ENCODE measurements at places on chromosomes 11 and 22. TPM values are rescaled to one million over a fixed set of nuclear protein-coding genes. Genes with fewer than 3 reads are reported as not detected.

DNA sequence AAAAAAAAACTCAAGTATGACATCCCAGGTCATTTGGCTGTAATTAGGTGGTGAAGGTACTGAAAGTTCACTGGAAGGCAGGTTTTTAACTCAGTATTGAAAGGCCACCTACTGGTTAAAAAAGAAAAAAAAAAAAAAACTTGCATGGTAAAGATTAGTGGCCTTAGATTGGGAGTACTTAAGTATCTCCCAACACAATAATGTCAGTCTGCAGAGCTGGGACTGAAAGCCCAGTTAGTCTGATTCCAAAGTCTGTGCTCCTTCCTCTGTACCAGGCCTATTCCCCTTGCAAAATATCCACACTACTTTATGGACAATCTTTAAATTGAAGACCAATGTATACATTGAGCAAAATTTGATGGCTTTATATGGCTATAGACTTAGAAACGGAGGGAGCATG is 85.5 kb downstream of the NOX4 start:
- no peak for DNase-seq

DNA sequence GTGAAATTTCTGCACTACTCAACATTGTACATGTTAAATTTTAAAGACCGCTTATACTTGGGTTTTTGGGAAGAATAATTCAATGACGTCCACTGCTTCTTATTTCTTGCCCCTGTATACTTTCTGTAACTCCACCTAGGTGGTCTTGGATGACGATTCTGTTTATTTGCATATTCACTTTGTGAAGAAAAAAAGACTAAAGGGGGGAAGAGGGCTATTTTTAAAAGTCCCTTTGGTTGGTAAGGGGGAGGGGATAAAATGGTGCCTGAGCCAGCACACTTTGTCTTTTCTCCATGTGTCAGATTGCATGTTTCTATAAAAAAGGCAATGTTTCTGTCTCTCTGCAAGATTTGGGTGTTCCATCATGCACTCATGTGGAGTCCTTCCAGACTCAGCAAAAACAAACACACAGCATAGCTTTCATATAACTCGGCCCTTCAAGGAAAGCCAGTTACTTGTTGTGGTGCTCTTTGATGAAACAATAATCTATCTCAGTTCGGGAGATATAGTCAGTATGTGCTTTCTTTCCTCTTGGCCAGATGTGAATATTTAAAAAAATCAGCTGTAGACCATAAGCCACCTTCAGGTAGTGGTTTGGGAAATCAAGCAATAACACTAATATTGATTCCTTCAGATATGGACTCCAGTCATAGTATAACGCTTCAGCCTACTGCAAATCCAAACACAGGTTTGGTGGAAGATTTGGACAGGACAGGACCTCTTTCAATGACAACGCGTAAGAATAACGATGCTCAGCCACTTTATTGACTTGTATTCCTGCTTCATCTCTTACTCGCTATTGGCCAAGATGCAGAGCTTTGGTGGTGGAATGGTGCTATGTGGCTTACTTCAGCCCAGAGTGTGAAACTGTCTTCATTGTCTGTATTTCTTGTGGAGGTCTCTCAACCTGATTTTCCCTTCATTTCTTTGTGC is 68.8 kb downstream of the CD44 start:
- DNase-seq: no peak

- DNase-seq: no peak
These were observed 39.9 kb downstream of the TRAF6 start for GRCh38 chr11:36469881-36470802.

DNA sequence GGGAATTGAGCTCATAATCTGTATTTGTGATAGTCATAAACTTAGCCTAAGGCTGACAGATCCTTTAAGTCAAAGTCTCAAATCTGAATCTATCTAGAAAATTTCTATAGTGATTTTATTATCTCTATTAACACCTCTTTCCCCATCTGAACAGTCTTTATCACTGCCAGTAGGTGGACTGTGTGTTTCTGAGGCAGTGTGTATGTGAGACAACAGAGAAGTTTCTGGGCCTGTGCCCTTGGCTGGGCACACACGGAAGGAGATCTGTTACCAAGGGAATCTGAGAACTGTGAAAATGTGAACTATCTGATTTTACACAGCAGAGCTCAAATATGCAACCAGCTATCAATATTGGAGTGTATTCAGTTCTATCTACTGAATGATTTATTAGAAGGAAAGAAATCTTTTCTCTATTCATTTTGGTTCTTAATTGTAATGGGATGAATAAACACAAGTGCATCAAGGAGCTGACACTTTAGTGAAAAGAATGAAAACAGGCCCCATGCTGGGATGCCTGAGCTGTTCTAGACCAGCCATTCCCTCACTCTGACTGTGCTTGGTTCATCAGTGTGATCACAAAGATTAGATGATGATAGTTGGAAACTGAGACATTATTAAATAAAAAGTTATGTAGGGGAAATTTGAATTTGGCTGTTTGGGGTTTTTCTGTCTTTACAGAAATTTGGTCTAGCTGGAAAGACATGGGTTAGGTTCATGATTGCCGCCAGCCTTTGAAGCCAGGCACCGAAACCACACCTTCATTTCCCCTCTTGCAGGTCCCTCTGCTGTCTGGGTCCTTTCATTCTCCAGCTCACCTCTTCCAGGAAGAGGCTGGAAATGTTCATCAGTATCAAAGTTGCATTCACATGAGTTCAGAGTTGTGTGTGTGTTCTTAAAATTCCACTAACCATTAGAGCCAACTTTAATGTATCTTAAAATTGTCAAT is 68.1 kb downstream of the LIF start:
- no peak for DNase-seq

DNA sequence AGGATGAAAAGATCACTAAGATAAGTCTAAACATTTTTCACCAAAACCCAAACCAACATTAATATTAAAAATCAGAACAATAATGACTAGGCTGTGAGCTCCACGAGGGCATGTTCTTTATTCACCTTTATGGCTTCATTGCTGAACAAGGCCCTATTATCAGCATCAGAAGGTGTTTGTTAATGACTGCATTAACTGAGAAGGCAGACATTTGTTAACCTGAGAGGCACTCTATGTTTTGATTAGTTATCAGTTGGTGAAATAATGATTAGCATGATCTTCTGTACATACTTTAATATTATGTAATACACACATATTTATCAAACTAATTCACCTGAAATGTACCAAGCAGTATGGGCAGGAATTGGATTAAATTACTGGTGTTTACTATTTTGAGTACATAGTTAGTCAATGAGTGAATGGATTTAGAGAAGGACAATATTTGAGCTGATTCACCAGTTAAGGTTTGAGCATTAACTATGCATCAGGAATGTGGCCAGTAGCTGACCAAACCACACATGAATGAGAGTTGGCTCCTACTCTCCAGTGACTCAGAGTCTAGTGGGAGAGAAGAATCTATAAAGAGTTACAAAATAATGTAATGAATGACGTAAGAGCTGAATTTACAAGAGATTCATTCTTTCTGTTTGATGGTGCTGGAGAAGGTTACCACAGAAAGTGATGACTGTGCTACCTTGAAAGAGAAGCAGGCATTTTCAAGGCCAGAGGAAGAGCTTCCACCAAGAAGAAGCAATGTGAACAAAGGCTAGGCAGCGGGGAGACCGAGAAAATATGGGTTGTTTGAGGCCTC is 6.7 kb downstream of the IL18 start:
- peak; percentile 29 for DNase-seq

- DNase-seq: no peak
These were observed 723.0 kb downstream of the KCNA4 start for GRCh38 chr11:29293825-29294224.

DNA sequence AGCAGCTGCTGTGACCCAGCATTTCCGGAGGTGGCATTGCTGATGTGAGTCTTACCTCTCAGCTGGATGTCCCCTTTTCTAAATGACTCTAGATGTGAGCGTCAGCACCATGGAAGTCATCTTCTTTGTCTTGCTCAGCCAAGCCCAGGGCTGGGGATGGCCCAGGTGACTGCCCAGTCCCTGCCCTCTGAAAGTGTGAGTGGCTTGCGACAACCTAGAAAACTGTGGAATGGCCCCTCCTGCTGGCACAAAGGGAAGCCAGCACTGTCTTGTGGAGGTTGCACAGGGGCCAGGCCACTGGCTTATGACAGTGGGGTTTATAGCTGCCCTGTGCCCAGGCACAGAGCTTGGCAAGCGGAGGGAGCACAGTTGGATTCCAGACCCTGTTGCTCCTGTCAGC is 6.2 kb downstream of the TUB start:
- no peak for DNase-seq

Gene TECTA
- total RNA-seq: 3.1 TPM

Gene RBX1
- total RNA-seq: 27.7 TPM

Gene TBX10
- total RNA-seq: not detected
